ENCODE measurements at places on chromosomes 5 and 9.
A peak's percentile ranks its signal among the peaks of the same experiment; 100 is the strongest.

DNA sequence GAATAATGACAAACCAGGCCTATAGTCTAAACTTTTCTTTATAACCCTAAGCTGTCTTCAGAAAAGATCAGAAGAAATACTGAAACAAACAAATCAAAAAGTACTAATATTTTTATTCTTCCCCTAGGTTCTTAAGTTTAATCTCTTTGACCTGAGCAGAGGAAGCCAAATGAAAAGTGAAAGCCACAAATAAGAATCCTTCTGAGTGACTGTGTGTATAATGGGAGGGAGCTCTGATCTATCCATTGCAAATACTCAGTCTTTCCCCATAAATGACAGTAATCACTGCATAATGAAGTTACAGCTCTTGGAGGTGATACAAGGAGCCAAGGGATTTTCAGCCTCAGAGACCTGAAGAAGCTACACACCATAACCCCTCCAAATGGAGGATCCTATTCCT is 126.9 kb upstream of the ATP10B start:
- DNase-seq, result no peak

GRCh38 chr5:139600336-139600949 is 39.3 kb downstream of the UBE2D2 start:
- DNase-seq, result no peak

- DNase-seq, result no peak
Observed at GRCh38 chr9:74309654-74310053, 187.5 kb upstream of the RORB start.

GRCh38 chr5:553874-554273 is 29.6 kb upstream of the SLC9A3 start:
- DNase-seq, result no peak

GRCh38 chr5:134118212-134118835 is 3.8 kb downstream of the TCF7 start:
- no peak for DNase-seq

DNA sequence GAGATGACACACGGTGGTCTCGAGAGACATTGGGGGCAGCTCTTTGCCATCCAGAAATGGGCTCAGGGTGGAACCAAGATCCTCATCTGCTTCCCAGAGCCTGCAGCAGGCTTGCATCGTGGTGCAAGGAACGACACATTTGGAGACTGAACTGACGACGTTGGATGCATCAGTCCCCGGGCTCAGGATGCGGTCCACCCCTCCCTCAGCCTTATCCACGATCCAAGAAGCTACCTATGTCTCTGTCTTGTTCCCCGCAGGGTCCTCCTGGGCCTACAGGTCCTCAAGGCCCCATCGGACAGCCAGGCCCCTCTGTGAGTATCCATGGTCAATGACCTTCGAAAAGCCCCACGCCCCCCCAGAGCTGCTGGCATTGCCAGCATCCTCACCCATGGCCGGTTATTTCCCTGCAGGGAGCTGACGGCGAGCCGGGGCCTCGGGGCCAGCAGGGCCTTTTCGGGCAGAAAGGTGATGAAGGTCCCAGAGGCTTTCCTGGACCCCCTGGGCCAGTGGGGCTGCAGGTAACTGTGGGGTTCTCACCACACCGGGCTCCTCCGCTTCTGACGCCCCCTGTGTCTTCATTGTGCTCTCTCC is 69.4 kb upstream of the FCN2 start:
- no peak for DNase-seq

DNA sequence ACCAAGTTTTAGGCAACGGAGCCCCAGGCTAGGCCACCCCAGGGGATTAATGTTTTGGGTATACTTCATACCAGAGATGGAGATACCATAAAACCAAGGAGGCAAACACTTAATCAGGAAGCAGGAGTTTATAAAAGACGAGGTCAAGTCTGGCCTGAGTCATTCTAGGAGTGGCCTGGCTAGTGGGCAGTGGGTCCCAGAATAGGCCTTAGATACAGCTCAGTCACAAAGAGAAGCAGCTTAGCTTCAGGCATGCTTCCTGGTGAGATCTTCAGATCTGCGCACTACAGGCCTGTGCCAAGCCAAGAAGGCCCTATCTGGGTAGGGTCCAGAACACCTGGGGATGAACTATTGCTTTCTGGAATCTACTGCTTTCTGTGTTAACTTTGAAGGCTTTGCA is 20.6 kb upstream of the NR5A1 start:
- no peak for DNase-seq

DNA sequence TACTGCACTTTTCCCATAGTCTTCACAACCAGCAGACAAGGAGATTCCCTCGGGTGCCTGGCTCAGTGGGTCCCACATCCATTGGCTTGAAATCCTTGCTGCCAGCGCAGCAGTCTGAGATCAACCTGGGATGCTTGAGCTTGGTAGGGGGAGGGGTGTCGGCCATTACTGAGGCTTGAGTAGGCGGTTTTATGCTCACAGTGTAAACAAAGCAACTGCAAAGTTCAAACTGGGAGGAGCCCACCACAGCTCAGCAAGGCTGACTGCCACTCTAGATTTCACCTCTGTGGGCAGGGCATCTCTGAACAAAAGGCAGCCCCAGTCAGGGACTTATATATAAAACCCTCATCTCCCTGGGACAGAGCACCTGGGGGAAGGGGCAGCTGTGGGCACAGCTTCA is 512.3 kb upstream of the MPDZ start:
- DNase-seq, result no peak

DNA sequence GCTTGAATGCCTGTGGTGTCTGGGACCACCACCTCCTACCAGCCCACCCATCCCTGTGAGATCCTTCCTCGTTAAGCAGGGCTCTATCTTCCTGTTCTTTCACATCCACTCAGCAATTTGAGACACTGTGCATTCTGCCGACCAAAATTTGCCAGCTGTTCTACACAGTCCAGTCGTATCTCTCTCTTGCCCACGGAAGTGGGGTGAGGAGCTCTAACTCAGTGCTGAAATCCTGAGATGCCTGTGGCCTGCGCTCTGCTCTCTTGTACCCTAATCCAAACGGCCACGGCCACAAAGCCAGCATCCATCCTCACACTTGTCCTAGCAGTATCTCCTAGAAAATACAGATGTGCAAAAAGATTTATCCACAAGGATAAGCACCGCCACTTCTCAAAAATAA is 97.9 kb downstream of the MVB12B start:
- peak; percentile 13 for DNase-seq

- no peak for DNase-seq
Observed at GRCh38 chr5:146441896-146442295, 5.2 kb upstream of the TCERG1 start.

GRCh38 chr5:174319551-174319950 is 274.0 kb downstream of the NSG2 start:
- DNase-seq, result no peak

- no peak for DNase-seq
Observed at GRCh38 chr5:36200513-36200912, 41.2 kb downstream of the NADK2 start.

GRCh38 chr9:123372766-123373446 is 16.9 kb downstream of the CRB2 start:
- DNase-seq, result no peak
